ENCODE measurements at places on chromosomes 5 and 9.

DNA sequence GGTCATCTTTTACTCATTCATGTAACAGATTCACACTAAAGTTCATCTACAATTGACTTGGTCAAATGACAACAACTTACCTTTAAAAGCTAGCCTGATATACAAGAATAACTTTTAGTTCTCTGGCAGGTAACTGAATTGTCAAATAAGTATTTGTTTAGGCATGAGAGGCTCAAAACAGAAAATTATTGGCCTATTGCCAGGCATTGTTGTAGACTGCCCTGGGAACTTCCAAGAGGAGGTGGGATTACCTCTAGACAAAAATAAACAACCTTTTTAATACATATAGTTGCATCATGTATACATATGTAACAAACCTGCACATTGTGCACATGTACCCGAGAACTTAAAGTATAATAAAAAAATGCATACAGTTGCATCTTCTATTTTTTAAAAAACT lies 18.2 kb upstream of the SLCO4C1 start:
- H3K27me3 ChIP-seq, result no peaks in the 10 kb centered on the region
- H3K4me3 ChIP-seq, result no peak overlapping the region
- H3K4me1 ChIP-seq, result no peaks in the 10 kb centered on the region
- no peak overlapping the region for H3K27ac ChIP-seq
- no peaks in the 10 kb centered on the region for H3K36me3 ChIP-seq

- no peak overlapping the region for H3K4me3 ChIP-seq
- H3K36me3 ChIP-seq, result no peaks in the 10 kb centered on the region
- H3K27ac ChIP-seq, result no peak overlapping the region
- no peaks in the 10 kb centered on the region for H3K27me3 ChIP-seq
- DNase-seq, result no peak
These were observed 6.4 kb downstream of the ADAMTS6 start for GRCh38 chr5:65475336-65475735.

DNA sequence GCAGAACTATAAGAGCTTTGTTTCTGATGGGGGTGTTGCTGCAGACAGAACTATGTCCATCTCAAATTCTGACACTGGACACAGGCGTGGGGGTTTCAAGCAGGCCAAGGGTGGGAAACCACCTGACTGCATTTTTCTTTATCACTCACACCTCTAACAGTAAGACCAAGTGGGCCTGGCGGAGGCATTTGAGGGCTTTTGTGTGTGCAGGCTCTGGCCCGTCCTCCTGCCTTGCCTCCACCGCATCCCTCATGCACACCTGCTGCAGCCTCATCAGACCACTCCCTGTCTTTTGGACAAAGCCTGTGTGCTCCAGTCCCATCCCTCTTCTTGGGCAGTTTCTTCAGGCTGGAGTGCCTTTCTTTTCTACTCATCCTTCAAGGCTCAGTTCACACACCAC lies 7.9 kb downstream of the OR13J1 start:
- no peak overlapping the region for H3K27ac ChIP-seq
- peaks cover 5% of the 10 kb centered on the region for H3K4me1 ChIP-seq
- no peak for DNase-seq
- no peaks in the 10 kb centered on the region for H3K36me3 ChIP-seq
- H3K27me3 ChIP-seq, result peaks cover 11% of the 10 kb centered on the region

GRCh38 chr5:80372780-80373179 lies 35.1 kb upstream of the ZFYVE16 start:
- peaks cover 9% of the 10 kb centered on the region for H3K36me3 ChIP-seq
- no peak overlapping the region for H3K27ac ChIP-seq
- H3K4me1 ChIP-seq, result peaks cover 4% of the 10 kb centered on the region

DNA sequence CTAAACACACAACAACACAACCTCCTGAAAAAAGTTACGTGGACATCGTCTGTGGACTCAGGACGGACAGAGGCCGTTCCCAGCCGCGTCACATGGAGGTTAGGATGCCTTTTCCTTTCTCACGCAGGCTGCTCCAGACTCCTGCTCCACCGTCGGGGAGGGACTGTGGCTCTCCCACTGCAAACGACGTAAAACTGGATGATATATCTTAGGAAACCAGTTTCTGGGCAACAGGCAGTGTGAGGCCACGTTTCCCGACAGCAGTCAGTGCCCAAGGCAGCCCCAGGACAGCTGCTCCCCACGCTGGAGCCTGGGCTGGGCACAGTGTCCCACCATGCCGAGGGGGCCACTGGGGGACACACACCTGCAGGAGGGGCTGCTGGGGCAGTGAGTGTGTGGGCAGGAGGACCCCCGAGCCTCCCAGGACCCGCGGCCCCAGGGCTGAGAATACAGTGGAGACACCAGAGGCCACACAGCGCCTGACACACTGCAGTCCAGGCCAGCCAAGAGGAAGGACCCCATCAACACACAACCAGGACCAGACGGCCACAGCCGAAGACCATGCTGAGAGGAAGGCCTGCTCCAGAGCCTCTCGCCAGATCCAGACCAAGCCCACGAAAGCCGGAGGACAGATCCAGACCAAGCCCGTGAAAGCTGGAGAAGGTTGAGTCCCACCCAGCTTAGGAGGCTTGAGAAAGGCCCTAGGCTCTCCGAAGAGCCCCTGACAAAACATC lies 26.2 kb downstream of the EXD3 start:
- H3K27me3 ChIP-seq, result no peaks in the 10 kb centered on the region
- no peak overlapping the region for H3K4me3 ChIP-seq
- no peaks in the 10 kb centered on the region for H3K4me1 ChIP-seq
- peaks cover 4% of the 10 kb centered on the region for H3K36me3 ChIP-seq

DNA sequence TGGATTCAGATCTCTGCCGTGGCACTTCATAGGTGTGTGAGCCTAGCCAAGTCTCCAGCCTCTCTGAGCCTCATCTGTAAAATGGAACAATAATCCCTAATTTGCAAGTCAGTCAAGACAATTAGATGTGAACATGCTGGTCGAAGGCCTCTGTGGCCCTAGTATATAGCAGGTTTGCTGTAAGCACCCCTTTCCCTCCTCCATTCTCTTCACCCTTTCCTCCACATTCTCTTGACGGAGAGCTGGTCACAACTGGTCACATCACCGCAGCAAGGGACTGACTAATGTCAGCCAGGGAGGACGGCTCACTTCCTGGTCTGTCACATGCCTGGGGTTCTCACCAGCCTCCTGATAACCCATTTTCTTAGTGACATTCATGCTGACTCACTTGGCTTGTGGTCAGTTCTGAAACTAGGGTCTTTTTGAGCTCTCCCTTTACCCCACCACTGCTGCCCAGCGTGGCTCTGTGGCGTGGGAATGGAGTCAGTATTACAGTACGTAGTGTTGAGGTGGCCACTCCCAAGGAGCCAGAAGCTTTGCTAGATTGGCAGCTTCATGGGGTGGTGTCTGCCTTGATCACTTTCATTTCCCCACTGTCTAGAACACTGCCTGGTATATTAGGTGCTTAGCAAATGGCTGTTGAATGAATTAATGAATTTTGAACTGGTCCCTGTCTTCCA lies 47.8 kb downstream of the ERGIC1 start:
- peaks cover 6% of the 10 kb centered on the region for H3K4me1 ChIP-seq
- H3K27ac ChIP-seq, result peak overlapping the region; percentile 27
- peaks cover 21% of the 10 kb centered on the region for H3K36me3 ChIP-seq
- DNase-seq, result no peak

DNA sequence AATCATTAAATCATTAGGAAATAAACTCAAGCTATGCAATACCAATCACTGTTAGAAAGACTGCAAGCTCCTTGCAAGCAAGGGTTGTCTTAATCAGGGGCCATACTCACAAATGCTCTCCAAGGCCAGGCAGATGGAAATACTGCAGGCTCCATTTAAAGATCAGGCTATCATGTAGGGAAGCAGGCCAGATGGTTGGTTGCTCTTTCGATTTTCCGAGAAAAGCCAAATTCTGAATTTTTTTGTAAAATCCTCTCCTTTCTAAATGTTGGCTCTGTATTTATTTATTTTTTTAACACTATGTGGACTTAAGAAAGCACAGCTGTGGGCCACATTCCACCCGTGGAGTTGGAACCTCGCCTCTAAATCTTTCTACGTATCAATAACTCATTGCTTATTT lies 127.1 kb downstream of the GLIS3 start:
- no peak for DNase-seq
- no peak overlapping the region for H3K27ac ChIP-seq
- no peaks in the 10 kb centered on the region for H3K4me1 ChIP-seq
- no peak overlapping the region for H3K4me3 ChIP-seq
- H3K36me3 ChIP-seq, result no peaks in the 10 kb centered on the region

All from WTC11 (cell line).